Activated CD8-positive, alpha-beta memory T cell treated with anti-CD3 and anti-CD28 coated beads for 1 hour (primary cell): ENCODE measurements at places on chromosomes 3 and 15.
A peak's percentile ranks its signal among the peaks of the same experiment; 100 is the strongest.

- DNase-seq: no peak
These were observed 15.4 kb downstream of the PLSCR1 start for GRCh38 chr3:146529021-146529420.

- DNase-seq: peak; percentile 53
These were observed at the start of gene FRMD5 for GRCh38 chr15:44195151-44195740. Gene FRMD5 (minus strand): TSS chr15:44195271.

- no peak for DNase-seq
These were observed 35.2 kb downstream of the SRPRB start for GRCh38 chr3:133840767-133841166.

GRCh38 chr3:112651071-112651470 lies 10.1 kb upstream of the CCDC80 start:
- DNase-seq: no peak

- no peak for DNase-seq
These were observed 13.4 kb downstream of the ADAM10 start for GRCh38 chr15:58736018-58736643.

DNA sequence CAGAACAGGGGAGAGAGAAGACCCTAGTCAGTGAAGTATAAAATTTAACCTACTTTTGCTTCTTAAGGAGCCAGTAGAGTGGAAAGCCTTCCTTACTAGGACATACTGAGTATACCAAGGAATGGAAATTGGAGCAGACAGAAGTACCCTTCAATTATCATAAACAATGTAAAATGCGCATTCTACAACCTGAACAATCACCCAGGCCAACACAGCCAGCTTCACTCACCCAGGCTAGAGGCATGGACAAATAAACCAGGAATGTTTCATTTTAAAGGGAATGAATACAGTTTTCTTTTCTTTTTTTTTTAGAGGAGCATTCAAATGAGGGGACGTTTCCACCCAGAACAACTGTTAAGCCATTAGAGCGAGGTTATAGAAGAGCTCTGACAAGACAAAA lies 41.9 kb upstream of the PLXND1 start:
- DNase-seq: no peak

- no peak for DNase-seq
These were observed 6.7 kb upstream of the CCR1 start for GRCh38 chr3:46214751-46215352.

DNA sequence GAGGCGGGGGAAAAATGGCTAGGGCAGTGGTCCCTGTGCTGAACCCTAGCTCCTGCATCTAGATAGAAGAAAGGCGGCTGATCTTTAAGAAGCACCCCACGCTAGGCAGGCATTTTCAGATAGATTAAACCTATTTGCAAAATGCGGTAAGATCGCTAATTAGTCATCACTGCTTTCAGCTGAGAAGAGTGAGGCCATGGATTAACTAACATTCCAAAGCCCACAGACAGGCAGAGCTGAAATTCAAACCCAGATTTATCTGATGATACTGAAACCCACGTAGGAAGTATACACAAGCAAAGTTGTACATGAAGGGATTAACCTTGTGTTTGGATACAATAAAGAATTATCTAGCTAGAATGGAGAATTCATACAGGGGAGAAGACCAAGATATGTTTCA lies 4.8 kb downstream of the ADPGK start:
- DNase-seq: no peak

GRCh38 chr15:44075535-44075934 lies 119.5 kb downstream of the FRMD5 start:
- no peak for DNase-seq

DNA sequence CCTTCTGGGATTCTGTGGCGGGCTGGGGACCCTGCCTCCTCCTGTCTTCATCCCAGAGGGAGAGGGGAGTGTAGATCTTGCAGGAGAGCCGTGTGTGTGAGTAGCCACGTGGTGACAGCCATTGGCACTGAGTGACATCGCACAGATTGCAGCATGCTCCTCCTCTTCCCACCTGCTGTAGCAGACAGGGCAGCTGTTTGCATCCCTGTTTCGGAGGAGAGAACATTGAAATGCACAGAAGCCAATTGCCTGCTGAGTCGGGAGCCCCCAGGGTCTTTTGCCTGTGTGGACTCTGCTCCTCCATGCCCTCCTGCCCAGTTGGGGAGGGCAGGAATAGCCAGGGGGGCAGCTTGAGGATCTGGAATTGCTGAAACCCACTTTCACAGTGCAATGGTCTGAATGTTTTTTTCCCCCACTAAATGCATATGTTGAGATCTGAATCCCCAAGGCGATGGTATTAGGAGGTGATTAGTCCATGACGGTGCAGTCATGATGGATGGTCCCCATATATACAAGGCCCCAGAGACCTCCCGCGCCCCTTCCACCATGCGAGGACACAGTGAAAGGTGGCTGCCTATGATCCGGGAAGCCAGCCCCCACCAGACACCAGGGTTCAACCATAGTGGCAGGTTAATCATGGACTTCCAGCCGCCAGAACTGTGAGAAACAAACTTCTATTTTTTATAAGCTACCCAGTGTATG lies 66.8 kb downstream of the CHRNA7 start:
- DNase-seq: no peak

DNA sequence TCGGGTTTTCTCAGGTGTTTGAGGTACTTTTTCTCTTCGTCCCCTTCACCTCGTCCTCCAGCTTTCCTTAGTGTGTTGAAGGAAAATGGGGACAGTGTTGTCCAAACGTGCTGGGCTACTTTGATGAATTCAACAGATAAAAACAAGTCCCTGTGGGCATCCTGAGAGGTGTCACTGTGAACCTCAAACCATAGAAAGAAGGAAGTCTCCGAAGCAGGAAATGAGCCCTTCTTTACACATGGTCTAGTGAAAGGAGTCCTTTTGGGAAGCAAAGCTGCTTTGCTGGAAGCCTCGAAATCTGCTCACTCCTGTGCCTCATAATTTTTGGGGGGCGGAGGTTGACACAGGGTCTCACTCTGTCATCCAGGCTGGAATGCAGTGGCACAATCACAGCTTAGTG lies 10.6 kb downstream of the IL17RB start:
- no peak for DNase-seq

DNA sequence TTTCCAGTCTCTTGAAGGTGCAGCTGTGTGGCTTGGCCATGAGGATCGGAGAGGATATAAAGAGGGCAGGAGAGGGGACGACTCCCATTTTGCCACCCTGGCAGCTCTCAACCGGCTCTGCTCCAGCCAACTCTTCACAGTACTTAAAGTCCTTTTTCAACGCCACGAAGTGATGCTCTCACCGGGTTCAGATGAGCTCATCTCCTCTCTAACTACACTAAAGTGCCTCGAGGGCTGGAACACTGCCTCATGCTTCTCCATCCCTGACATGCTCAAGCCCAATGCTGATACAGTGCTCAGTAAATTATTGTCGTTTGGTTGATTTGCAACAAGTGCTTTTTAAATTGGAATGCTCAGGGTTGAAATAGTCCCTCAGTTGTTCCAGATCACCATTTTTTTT lies 97.8 kb downstream of the GTPBP8 start:
- DNase-seq: no peak

- DNase-seq: no peak
These were observed 183.2 kb upstream of the NR2E3 start for GRCh38 chr15:71627188-71627587.

- DNase-seq: peak; percentile 57
These were observed 386 bp downstream of the SQOR start for GRCh38 chr15:45635191-45635638.

GRCh38 chr15:100095541-100096247 lies 246.1 kb downstream of the ADAMTS17 start:
- DNase-seq: no peak

DNA sequence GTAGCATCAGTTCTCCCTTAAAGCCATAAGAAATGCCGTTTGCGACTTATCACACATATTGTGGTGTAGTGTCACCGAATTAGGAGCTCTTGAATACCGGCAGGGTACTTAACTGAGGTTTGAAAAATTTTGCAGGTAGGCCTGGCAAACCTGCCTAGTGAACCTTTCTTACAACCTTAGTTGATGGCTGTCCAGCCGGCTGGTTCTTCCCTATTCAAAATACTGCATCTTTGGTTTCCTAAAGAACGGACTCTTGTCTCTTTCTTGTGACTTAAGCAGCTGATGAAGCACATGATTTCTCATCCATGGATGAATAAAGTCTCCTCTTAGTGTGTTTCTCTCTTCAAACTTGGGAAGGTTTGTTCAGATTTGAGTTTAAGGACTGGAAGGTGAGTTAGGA lies 1.5 kb downstream of the RAB7A start:
- DNase-seq: no peak

GRCh38 chr15:76200641-76201105 lies 110.6 kb downstream of the ETFA start:
- no peak for DNase-seq

DNA sequence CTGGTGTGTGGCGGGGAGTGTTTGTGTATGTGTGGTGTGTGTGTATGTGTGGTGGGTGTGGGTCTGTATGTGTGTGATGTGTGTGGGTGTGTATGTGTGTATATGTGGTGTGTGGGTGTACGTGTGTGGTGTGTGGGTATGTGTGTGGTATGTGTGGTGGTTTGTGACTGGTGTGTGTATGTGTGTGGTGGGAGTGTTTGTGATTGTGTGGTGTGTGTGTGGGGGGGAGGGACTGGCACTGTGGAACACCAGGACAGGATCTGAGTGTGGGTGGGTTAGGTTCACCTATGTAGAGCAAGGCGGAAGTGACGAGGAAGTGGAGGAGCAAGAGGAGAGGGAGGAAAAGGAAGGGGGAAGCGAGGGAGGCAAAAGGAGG lies 510.8 kb downstream of the SHQ1 start:
- no peak for DNase-seq

GRCh38 chr3:157190380-157190872 lies 30.5 kb upstream of the CCNL1 start:
- DNase-seq: no peak

DNA sequence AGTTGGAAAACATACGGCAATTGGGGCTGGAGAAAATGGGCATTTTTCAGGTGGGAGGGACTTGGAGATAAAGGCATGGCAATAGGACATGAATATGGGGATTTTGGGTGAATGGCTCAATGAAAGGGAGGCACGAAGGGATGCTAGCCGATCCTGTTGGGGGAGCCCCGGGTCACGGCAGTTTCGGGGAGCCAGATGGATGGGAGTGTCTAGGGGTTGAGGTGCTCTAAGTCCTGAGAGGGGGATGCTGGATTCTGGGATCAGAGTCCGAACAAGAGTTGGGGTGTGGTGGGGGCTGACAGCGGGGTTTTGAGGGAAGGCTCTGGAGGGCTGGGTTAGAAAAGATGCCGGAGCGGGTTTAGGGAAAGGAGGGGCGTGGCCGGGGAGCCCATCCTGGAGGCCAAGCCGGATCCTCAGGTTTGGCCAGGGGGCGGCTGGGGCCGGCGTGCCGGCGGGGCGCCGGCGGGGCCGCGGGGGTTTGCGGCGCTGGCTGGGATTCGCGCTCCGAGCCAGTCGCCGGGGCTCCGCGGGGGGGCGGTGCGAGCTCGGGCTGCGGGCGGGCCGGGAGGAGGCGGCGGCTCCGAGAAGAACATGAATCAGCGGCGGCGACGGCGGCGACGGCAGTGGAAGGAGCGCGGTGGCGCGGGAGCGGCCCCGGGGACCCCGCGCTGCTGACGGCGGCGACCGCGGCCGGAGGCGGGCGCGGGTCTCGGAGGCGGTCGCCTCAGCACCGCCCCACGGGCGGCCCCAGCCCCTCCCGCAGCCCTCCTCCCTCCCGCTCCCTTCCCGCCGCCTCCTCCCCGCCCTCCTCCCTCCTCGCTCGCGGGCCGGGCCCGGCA lies at the start of gene TYRO3:
TSS of gene TYRO3 (plus strand) at position 813 of the 839 bp plus-strand sequence. CDS start 46 bp downstream, outside the sequence.
- DNase-seq: peak; percentile 58

DNA sequence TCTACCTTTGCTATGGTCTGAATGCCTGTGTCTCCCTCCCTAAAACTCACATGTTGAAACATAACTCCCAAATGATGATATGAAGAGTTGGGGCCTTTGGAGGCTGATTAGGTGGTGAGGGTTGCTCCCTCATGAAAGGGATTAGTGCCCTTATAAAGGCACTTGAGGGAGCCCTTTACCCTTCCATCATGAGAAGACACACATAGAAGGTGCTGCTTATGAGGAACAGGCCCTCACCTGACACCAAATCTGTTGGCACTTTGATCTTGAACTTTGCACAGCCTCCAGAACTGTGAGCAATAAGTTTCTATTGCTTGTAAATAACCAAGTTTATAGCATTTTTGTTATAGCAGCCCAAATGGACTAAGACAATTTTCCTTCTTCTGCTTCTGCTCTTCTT lies 76.2 kb upstream of the ADAMTS9 start:
- DNase-seq: no peak

DNA sequence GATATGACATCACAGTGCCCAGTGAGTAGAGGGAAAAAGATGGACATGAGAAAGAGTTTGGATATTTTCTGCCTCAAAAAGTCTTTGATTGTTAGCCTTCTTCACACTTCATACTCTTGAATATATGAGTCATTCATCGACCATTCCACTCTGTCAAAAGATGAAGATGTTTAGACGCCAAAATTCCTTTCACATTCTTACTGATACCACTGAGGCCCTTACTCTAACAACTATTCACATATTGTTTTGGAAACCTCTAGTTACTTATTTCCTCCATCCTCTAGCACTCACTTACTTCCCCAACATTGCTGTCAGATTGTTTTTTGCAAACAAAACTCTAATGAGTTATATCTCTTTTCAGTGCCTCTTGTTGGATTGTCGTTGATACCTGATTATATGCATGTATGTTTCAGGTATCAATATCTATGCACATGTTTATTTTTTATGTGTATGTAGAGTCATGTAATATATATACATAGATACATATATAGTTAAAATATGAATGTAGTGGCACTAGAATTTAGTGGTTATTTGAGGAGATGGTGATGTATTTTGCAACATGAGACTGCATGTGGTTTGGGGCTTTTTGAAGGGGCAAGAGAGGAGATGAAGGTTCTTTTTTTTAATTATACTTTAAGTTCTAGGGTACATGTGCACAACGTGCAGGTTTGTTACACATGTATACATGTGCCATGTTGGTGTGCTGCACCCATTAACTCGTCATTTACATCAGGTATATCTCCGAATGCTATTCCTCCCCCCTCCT lies 40.0 kb upstream of the OR5H6 start:
- DNase-seq: no peak

DNA sequence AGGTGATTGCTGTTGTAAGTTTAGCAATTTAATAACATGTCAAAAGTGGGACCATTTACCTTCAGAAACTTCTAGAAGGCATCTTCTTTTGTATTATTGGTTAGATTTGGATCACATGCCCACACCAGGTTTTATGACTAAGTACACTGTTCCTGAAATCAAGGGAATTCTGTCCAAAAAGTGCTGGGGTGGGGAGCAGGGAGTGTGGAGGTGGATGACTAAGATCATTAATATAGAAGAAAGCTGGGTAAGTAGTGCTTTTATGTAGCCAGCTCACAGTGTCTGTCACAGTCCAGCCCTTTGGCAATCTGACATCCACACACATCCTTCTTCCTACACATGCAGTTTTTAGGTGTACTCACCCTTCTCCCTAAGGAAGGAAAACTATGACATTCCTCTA lies 120.0 kb downstream of the TMCO5A start:
- no peak for DNase-seq

GRCh38 chr3:11306817-11307589 lies 34.8 kb downstream of the ATG7 start:
- no peak for DNase-seq

- no peak for DNase-seq
These were observed 887.4 kb upstream of the ROBO1 start for GRCh38 chr3:80655216-80655615.

GRCh38 chr3:173789530-173790162 lies 392.1 kb downstream of the NLGN1 start:
- no peak for DNase-seq

- no peak for DNase-seq
These were observed 270.0 kb upstream of the PROK2 start for GRCh38 chr3:72054976-72055375.

- DNase-seq: no peak
These were observed 136.8 kb downstream of the FNDC3B start for GRCh38 chr3:172176061-172176770.
